CD8-positive, alpha-beta T cell (primary cell): ENCODE measurements at places on chromosomes 7 and 10. TPM values are rescaled to one million over a fixed set of nuclear protein-coding genes. Genes with fewer than 3 reads are reported as not detected.

DNA sequence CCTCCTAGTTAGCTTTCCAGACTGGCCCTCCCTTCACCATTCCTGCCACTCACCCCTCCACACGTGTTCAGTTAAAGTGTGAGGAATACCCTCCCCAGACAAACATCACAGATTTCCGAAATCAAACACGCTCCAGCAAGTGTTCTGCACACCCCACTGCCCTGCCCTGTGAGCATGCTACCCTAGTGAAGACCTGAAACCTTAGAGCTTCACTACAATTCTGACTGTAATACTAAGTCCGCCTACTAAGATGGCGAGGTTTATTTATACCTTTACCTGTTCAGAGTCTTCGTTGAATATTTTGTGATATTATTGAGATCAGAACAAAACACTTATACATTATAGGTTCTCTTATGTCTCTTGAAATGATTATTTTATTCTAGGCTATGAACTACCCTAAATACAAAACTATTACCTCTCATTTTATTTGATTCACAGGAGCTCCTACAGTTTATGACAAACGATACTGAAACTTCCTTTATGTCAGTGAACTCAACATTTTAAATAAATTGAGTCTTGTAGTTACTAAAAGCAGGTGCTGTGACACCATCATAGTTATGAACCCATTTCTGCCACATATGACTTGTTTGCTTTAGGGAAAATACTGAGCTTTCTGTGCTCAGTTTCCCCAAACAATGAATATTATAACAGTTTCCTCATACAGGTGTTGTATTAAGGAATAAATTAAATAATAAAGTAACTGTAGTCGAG is 8.6 kb downstream of the SCIN start:
- DNase-seq, result no peak

GRCh38 chr7:156780724-156781455 is 112.1 kb downstream of the LMBR1 start:
- no peak for DNase-seq

DNA sequence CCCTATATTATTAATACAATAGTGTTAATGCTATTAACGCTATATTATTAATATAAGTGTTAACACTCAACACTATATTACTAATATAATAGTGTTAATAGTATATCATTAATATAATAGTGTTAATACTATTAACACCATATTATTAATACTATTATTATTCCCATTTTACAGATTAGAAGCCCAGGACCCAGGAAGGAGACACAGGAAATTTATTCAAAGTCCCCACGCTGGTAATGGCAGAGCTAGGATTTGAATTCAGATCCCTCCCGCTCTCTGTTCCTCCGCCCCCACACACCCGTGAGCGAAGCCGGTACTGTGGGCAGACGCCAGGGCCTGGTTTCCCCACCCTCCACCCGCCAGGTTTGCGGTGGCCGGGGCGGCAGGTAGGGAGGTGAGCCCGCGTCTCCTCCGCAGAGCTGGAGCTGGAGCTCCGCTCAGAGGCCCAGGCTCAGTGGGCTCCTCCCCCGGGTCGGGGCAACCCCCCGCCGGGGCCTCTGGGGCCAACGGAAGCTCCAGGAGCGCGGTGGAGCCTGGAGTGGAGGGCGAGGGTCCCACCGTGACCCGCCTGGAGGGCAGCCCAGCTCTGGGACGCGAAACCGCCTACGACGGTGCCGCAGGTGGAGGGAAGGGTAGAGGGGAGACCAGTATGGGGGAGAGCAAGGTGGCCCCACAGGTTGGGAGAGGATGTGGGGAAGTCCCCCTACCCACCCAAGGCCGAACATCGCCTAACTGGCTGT is at the start of gene TMEM225B:
TSS of gene TMEM225B (plus strand) at position 506 of the 740 bp plus-strand sequence. CDS start 6,122 bp downstream, outside the sequence.
- no peak for DNase-seq

DNA sequence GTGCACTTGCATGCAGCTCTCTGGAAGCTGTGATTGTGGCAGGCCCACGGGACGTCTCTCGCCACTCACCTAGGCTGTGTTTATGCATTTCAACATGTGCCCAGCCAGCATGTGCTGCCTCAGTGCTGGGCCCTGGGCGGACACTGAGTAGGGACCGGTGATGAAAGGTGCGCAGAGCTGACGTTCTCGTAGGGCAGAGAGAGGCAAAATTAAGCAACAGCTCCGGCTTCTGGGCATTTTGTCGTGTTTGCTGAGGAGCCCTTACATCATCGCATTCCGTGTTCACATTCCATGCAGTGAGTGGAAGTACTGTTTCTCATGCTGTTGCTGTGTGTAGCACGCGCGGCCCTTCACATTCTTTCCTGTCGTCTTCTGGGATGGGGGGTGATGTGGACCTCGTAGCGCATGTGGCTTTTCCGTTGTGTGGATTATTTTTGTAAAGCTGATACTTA is 50.5 kb downstream of the PRF1 start:
- DNase-seq, result no peak

- DNase-seq, result no peak
Measured at GRCh38 chr10:124083740-124084397, 9.5 kb downstream of the CHST15 start.

- no peak for DNase-seq
Measured at GRCh38 chr10:78549140-78549935, 515.7 kb downstream of the RPS24 start.

DNA sequence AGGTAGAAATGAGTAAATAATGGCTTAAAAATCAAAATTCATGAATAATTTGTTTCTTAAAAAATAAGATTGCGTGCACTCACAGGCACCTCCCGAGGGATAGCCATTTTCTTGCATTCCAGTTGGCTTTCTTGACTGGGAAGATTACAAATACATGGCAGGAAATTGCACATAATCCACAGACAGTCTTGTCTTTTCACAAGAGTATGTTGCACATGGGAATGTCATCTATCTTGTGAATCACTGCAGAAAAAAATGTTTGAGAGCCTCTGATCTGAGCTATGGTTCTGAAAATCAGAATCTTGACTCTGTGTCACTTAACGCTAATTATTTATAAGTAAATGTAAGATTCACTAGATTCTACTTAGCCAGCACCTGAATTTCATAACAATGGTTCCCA is 74.1 kb upstream of the PRKG1 start:
- DNase-seq, result no peak

- no peak for DNase-seq
Measured at GRCh38 chr7:79091661-79092060, 361.8 kb downstream of the MAGI2 start.

GRCh38 chr7:55110993-55111361 is 92.2 kb downstream of the EGFR start:
- no peak for DNase-seq

- DNase-seq, result no peak
Measured at GRCh38 chr10:33214174-33214573, 120.3 kb downstream of the NRP1 start.

- no peak for DNase-seq
Measured at GRCh38 chr7:142696456-142697179, 52.7 kb upstream of the PRSS1 start.

GRCh38 chr7:103613655-103614642 is 167.9 kb upstream of the SLC26A5 start:
- DNase-seq, result no peak

DNA sequence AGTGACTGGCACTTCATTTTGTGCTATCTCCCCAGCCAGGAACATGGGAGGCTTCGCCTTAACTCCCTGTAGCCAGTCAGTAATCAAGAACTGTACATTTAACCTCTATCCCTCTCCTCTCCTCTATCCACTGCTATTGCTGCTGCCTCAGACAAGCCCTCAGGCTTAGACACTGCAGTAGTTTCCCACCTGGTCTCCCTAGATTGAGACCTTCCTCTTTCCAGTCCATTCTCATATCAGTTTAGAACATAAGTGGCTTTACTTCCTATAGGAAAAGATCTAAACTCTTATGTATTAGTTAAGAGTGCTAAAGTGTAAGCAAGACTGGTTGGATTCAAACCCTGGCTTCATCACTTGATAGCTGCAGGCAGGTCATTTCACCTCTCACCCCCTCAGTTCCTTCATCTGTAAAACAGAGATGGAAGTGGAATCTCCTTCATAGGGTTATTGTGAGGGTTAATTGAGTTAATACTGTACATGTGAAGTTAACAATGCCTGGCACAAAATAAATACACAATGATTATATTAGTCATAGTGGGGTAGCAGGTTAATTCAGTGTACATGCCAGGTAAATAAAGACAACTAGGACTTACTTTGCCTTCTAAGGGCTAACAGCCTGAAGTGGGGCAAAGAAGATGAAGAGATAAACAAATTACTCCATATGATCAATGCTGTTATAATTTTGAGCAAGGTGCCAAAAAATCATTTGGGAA is 76.1 kb downstream of the ZNF277 start:
- DNase-seq, result no peak

- no peak for DNase-seq
Measured at GRCh38 chr7:26627221-26627620, 237.2 kb downstream of the SKAP2 start.

GRCh38 chr10:122441961-122442360 is 12.5 kb upstream of the ARMS2 start:
- DNase-seq, result no peak

GRCh38 chr7:22791204-22792158 is 31.2 kb downstream of the TOMM7 start:
- no peak for DNase-seq

- DNase-seq, result no peak
Measured at GRCh38 chr7:116439841-116440549, 59.5 kb upstream of the CAV2 start.

- DNase-seq, result no peak
Measured at GRCh38 chr7:35495377-35495776, 199.6 kb downstream of the HERPUD2 start.

- DNase-seq, result no peak
Measured at GRCh38 chr7:112790586-112791003, 402 bp upstream of the TMEM168 start.

GRCh38 chr7:1080921-1081255 is 7.0 kb upstream of the GPER1 start:
- DNase-seq, result no peak

DNA sequence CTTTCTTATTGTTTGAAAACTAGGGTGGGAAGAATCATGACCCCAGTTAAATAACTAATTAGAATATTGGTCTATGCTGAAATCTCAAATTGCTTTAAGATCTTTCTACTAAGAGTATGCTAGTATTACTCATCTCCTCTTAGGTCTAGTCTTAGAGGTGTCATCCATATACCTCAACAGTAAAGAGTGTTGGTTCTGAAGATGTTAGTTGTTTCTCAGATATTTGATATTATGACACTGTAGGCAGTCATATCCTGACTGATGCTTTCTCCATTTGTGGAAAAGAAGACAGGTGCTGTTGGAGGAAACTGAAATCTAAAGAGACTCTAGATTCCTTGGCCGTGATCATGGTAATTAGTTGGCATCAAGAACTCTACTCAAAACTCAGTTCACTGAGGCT is 21.2 kb downstream of the BPGM start:
- DNase-seq, result no peak

DNA sequence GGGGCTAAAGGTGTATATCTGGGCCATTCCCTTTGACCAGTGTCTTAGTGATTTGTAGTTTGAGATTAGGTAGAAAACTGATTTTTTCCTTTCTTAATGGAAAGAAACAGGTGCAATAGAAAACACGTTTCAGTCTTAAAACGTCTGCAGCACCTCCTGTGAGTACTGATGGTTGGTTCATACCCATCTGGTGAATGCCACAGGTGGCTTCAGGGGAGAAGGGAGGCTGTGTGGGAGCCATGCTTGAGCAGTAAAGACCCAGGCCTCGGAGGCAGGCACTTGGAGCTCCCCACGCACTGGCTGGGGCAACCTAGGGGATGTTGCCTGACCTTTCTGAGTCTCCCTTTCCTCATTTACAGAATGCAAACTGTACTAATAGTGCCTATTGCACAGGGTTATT is 171.5 kb upstream of the GRB10 start:
- DNase-seq, result no peak

DNA sequence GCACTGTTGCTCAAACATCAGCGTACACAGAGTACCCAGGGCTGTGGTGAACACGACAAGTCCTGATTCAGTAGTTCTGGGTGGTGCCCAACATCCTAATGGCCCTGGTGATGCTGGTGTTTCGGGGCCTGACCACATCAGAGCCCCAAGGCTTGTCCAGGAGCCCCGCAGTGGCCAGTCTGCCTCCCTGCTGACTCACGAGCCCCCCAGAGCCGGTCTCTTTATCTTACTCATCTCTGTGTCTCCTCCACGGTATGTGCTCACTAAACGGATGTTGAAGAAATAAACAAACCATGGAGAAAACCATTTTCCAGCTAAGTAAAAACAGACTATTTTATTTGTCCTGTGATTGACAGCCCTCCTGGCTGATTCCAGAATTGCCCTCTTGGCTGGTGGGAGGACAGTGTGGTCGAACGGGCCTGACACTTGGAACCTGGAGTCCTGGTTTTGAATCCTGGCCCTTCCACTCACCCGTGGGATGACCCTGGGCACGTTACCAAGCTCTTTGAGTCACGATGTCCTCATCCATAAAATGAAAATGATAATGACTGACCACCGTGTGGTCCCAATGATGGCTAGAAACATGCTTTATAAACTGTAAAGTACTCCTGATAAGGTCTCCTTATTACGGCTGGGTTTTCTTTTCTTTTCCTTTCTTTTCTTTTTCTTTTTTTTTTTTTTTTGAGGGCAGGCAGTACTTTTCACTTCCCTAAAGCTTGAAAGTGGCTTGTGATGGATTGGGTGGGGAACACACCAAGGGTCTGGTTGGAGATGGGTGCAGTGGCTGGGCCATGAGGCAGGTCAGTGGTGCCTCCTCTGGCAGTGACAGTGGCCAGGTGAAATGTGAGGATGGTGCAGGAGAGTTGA is 5.7 kb downstream of the HIP1 start:
- DNase-seq, result no peak

- no peak for DNase-seq
Measured at GRCh38 chr7:106820321-106821217, 44.5 kb upstream of the PIK3CG start.

The AOC1 gene
- total RNA-seq, result not detected

The CPA2 gene
- total RNA-seq, result not detected

The FAM131B gene
- 0.36 TPM for total RNA-seq

The TBX20 gene
- not detected for total RNA-seq

The ITPRID1 gene
- not detected for total RNA-seq

The GNGT1 gene
- total RNA-seq, result not detected

The DNAJC12 gene
- total RNA-seq, result not detected

The NRG3 gene
- not detected for total RNA-seq

The EPHA1 gene
- total RNA-seq, result 13.1 TPM

The PNLIP gene
- total RNA-seq, result not detected

The LGI1 gene
- total RNA-seq, result not detected

The PTPN20 gene
- total RNA-seq, result 0.43 TPM
